ENCODE measurements at places on chromosomes 2 and 18. TPM values are rescaled to one million over a fixed set of nuclear protein-coding genes. Genes with fewer than 3 reads are reported as not detected.

The TMEM169 gene
- 0.65 TPM for polyA plus RNA-seq

The GAL3ST2 gene
- 0.05 TPM for polyA plus RNA-seq

- H3K27me3 ChIP-seq = no peaks in the 10 kb centered on the region
- H3K27ac ChIP-seq = no peak overlapping the region
- no peaks in the 10 kb centered on the region for H3K4me1 ChIP-seq
- H3K36me3 ChIP-seq = no peaks in the 10 kb centered on the region
- no peak overlapping the region for H3K4me3 ChIP-seq
Measured at GRCh38 chr2:78304678-78305077, 720.8 kb upstream of the REG3G start.

DNA sequence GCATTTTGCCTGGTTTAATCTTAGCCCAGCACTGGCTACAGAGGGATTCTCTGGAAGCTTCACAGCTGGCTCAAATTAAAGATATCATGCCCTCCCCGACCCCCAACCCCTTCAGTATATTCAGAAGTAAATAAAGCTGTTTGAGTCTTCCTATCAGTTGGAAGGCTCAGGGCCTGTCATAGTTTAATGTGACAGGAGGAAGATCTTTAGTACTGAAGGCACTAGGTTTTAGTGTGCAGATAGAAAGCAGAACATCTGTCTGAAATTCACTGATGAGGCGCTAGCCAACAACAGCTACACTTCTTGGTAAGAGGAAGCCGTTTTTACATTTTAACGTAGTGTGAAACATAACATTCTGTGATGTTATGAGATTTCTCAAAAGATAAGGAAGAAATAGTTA is 969.1 kb upstream of the CDH2 start:
- no peak overlapping the region for H3K4me3 ChIP-seq
- H3K4me1 ChIP-seq = no peaks in the 10 kb centered on the region
- no peaks in the 10 kb centered on the region for H3K27me3 ChIP-seq
- DNase-seq = no peak
- no peaks in the 10 kb centered on the region for H3K36me3 ChIP-seq

The CCDC74A gene
- polyA plus RNA-seq = 14.6 TPM

DNA sequence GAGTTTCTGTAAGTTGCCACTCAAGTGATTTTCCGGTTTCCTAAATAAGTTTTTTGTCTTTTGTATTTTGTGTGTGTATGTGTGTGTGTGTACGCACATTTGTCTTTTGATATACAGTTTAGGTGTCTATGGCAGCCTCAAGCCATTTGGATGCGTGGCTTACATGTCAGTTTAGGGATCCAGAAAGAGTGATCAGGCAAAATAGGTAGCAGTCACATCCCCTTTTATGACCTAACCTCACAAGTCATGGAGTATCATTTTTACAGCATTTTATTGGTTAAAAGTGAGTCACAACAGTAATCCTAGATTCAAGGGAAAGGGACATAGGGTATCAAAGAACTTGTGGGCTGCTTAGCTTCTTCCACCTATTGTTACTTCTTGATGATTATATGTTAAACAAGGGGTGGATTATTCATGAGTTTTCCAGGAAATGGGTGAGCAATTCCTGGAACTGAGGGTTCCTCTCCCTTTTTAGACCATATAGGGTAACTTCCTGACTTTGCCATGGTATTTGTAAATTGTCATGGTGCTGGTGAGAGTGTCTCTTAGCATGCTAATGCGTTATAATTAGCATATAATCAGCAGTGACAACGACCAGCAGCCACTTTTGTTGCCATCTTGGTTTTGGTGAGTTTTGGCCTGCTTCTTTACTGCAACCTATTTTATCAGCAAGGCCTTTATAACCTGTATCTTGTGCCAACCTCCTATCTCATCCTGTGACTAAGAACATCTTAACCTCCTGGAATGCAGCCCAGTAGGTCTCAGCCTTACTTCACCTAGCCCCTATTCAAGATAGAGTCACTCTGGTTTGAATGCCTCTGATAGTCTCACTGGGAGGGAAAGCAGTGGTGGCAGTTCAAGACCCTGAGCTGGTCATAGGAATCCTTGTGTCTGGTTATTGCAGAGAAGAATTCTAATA is 8.6 kb upstream of the SOCS6 start:
- no peaks in the 10 kb centered on the region for H3K27me3 ChIP-seq
- H3K4me1 ChIP-seq = no peaks in the 10 kb centered on the region

DNA sequence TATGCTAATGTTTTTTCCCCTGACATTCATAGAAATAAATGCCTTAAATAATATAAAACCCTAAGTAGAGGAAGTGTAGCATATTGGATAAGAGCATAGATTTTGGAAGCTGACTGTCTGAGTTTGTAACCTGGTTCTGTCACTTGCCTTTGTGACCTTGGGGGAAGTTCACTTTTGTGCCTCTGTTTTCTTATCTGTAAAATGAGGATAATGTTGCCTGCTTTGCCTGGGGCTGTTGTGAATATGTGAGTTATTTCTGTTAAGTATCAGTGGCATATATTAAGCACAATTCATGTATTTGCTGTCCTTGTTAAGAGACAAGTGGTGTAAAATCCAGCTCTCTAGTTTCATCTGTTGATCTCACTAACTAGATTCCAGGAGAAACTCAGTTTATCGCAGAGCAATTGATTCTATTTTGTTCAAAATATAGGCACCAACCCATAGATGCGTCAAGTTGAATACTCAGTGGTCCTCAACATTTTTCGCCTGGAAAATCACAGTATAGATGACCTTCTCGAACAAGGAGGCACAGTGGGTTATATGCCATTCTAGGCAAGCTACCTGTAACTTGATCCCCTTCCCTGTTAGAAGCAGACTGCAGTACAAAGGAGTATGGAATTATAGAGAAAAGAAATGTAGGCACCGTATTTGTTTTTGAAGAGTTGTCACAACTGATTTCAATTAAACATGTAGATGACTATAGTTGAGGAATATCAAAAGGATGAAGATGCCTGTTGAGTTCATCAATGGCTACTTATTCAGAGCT is 67.0 kb downstream of the SOCS6 start:
- H3K36me3 ChIP-seq = no peaks in the 10 kb centered on the region
- H3K4me3 ChIP-seq = no peak overlapping the region
- H3K4me1 ChIP-seq = no peaks in the 10 kb centered on the region
- no peak overlapping the region for H3K27ac ChIP-seq

The LAMA3 gene
- polyA plus RNA-seq = 24.3 TPM

The ANKRD29 gene
- polyA plus RNA-seq = 16.9 TPM

The ABCG8 gene
- not detected for polyA plus RNA-seq

- no peak overlapping the region for H3K4me3 ChIP-seq
- DNase-seq = no peak
- H3K27ac ChIP-seq = no peak overlapping the region
- no peaks in the 10 kb centered on the region for H3K4me1 ChIP-seq
- no peaks in the 10 kb centered on the region for H3K27me3 ChIP-seq
Measured at GRCh38 chr2:9199716-9200632, 6.6 kb upstream of the ASAP2 start.

DNA sequence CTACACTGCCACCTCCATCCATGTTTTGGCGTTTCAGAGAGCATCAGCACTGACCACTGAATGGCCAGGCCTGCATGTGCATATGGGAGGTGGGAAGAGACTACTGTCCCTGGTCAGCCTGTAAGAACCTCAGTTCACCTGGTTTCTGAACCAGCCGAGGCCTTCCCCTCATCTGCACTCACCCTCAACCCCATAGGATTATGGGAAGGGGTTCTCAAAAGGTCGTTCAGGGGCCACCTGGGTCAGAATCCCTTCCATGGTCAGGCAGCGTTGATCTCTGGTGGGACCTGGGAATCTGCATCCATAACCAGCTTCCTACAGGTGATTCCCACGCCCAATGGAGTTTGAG is 36.7 kb downstream of the TET3 start:
- H3K27ac ChIP-seq = no peak overlapping the region
- H3K4me3 ChIP-seq = no peak overlapping the region
- H3K36me3 ChIP-seq = no peaks in the 10 kb centered on the region
- peaks cover 3% of the 10 kb centered on the region for H3K4me1 ChIP-seq
- H3K27me3 ChIP-seq = no peaks in the 10 kb centered on the region
- no peak for DNase-seq

- no peaks in the 10 kb centered on the region for H3K36me3 ChIP-seq
- no peak overlapping the region for H3K4me3 ChIP-seq
- H3K27ac ChIP-seq = no peak overlapping the region
- H3K4me1 ChIP-seq = no peaks in the 10 kb centered on the region
Measured at GRCh38 chr2:126971162-126971480, 72.4 kb downstream of the TEX51 start.

The UBE2F gene
- polyA plus RNA-seq = 48.4 TPM

- H3K27ac ChIP-seq = no peak overlapping the region
- no peaks in the 10 kb centered on the region for H3K27me3 ChIP-seq
- peaks cover 9% of the 10 kb centered on the region for H3K4me1 ChIP-seq
Measured at GRCh38 chr2:208134928-208135586, 5.4 kb upstream of the CRYGC start.

The CYTIP gene
- 0.73 TPM for polyA plus RNA-seq

The APLF gene
- 2.2 TPM for polyA plus RNA-seq

The NT5C1B gene
- polyA plus RNA-seq = not detected

DNA sequence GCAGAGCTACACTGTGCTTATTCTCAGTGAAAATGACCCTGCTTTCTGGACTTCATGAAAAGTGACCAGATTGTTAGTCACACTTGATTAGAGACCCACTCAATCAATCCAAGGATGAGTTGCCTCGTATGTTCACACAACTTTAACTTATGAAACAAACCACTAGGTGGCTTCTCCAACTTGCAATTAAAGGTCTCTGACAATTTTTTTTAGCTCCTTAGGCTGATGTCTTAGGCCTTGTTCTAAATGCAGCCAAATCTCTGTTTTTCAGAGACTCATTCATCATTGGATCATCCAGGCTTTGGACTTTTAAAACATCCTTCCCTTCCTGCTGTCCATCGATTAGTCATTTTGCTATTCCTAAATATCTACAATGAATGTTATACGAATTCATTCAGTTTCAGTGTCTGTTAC is 63.4 kb downstream of the MREG start:
- no peaks in the 10 kb centered on the region for H3K36me3 ChIP-seq
- H3K27ac ChIP-seq = no peak overlapping the region
- H3K4me1 ChIP-seq = peaks cover 2% of the 10 kb centered on the region
- no peak for DNase-seq
- no peaks in the 10 kb centered on the region for H3K27me3 ChIP-seq

DNA sequence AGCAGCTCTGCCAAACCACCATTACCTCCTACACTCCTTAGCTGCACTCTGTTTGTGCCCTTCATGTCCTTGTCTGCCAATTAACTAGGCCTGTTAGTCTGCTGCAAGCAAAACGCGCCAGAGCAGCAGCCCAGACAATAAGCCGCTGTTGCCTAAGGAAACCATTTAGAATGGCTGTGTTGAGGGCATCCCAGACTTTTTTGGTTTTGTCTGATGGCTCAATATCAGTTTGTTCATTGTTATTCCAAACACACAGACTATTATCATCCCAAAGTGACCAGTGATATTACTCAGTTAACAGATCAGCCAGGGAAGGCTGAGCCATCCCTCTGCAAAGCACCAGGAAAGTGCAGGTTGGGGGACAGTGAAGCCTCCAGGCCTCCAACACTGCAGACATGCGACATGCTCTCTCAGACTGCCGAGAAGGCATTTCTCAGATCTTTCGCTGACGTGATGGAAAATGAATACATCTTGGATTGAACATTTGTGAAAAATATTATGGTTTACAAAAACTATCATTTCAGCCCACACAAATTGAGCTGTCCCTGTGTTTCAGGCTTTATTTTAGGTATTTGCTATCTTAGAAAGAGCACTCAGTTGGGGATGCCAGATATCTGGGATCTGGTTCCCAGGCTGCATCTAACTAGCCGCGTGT is 182.0 kb upstream of the HNRNPA3 start:
- DNase-seq = no peak
- peaks cover 3% of the 10 kb centered on the region for H3K4me1 ChIP-seq
- no peaks in the 10 kb centered on the region for H3K36me3 ChIP-seq
- H3K27me3 ChIP-seq = no peaks in the 10 kb centered on the region

The VSNL1 gene
- 0.41 TPM for polyA plus RNA-seq

DNA sequence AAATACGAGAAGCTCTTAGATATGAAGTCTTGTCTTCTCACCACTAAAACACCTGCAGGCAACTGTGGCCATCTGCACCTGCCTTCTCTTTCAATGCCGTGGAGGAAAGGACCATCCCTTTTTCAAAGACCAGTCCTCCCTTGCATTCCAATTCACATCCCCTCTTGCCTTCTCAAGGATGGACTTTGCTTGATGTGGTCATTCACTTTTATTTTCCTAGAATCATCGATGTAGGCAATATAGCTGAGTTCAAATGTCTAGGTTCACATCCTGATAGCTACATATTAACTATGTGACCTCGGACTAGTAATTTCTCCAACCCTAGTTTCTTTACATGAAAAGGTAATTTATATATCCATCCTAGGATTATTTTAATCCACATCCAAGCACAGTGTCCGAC is 110.1 kb downstream of the HIBCH start:
- H3K4me1 ChIP-seq = peaks cover 6% of the 10 kb centered on the region
- H3K27me3 ChIP-seq = no peaks in the 10 kb centered on the region
- no peak overlapping the region for H3K4me3 ChIP-seq
- DNase-seq = no peak
- H3K27ac ChIP-seq = no peak overlapping the region

The HJURP gene
- polyA plus RNA-seq = 1.5 TPM

DNA sequence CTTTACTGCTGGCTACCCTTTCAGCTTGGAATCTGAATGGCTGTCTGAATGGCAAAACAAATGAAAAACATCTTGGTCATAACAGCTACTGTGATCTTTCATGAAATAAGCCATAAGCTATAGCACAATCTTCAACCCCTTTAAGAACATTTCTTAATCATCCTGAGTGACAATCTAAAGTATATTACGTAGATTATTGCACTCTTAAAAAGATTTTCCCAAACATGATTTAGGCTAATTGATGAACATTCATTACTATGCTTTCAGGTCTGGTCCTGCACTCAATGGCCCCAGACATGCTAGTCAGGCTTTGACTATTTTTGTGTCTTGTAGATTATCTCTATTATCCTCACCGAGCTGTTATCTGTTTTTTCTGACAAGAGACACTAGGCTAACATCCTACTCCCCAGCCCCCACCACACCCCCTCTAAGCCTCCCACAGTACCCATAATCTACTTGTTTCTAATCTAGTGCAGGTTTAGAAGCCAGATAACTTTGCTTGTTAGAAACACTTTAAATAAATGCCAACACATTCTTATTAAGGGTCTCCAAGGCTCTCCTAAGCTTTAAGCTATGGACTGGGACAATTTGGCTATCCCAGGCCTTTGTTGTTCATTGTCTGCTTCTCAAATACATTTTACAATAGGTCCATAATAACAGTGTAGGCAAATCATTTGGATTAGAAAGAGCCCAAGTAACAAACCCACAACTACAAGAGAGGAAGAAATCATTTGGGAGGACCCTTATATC is 4.2 kb downstream of the SMAD2 start:
- peaks cover 1% of the 10 kb centered on the region for H3K4me1 ChIP-seq
- no peaks in the 10 kb centered on the region for H3K27me3 ChIP-seq
- no peaks in the 10 kb centered on the region for H3K36me3 ChIP-seq
- no peak for DNase-seq

Data from ovary (tissue), 10 donors.